ENCODE measurements at places on chromosomes 16 and 17.

GRCh38 chr17:41464682-41465081, 2.5 kb downstream of the KRT32 start:
- peak; percentile 85 for DNase-seq

DNA sequence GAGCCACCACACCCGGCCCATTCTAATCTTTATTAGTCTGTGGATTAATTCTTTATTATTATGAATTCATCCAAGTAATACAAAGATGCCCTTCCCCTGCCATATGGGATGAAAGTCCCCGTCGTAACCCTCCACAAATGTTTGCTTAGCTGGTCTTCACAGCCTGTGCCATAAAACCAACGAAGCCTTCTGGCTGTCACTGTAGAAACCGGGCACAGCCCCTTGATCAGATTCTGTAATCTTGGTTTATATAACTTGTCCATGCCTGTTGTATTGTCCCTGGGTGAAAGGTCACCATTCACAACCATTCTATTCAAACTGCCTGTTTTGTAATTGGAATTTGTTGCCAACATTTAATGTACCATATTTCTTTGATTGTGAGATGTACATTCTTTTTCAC, 66.5 kb downstream of the ATP2C2 start:
- no peak for DNase-seq

GRCh38 chr16:85048921-85049562, 21.4 kb downstream of the KIAA0513 start:
- no peak for DNase-seq

- no peak for DNase-seq
Measured at GRCh38 chr16:16001596-16002255, 52.3 kb downstream of the ABCC1 start.

GRCh38 chr16:73172973-73173709, 125.2 kb upstream of the ZFHX3 start:
- DNase-seq: no peak

GRCh38 chr17:59763861-59764260, 56.4 kb downstream of the VMP1 start:
- no peak for DNase-seq

DNA sequence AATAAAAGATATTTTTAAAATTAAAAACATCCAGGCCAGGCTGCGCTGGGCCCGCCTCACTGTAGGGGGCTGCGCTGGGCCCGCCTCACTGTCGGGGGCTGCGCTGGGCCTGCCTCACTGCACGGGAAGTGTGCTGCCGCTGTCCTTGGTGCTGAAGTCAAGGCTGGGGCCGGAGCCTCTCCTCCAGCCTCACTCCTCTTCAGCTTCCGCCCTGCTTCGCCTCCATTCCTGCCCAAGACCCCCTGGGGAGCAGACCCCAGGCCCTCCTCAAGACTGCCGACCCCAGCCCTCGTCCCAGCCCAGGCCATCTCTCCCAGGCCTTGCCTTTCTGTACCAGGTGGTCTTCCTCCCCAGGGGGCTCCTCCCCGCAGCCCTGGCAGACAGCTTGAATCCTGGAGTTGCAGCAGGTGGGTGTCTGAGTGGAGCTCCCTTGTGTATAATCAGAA, 26.2 kb downstream of the ENDOV start:
- no peak for DNase-seq

DNA sequence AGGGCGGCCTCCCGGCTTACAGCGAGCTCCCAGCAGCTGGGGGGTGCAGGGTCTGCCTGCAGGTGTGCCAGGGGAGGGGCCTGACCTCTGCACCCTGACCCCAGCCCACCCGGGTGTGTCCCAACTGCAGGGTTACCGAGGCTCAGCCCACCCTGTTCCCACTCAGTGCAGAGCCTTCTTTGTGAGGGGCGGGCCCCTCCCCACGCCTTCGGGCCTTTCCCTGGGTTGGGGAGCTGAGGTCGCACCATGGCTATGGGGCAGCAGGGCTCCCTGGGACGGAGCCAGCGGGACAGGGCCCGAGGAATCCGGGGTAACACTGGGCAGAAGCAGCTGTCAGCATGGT, 17.1 kb downstream of the CACNA1H start:
- no peak for DNase-seq

GRCh38 chr16:12688951-12689850, 114.5 kb downstream of the CPPED1 start:
- DNase-seq: no peak

- no peak for DNase-seq
Measured at GRCh38 chr17:45394913-45395568, 37.6 kb downstream of the ARHGAP27 start.

GRCh38 chr17:29063992-29064391, 21.1 kb downstream of the PIPOX start:
- no peak for DNase-seq

GRCh38 chr16:22726868-22727267, 87.1 kb upstream of the HS3ST2 start:
- DNase-seq: no peak

DNA sequence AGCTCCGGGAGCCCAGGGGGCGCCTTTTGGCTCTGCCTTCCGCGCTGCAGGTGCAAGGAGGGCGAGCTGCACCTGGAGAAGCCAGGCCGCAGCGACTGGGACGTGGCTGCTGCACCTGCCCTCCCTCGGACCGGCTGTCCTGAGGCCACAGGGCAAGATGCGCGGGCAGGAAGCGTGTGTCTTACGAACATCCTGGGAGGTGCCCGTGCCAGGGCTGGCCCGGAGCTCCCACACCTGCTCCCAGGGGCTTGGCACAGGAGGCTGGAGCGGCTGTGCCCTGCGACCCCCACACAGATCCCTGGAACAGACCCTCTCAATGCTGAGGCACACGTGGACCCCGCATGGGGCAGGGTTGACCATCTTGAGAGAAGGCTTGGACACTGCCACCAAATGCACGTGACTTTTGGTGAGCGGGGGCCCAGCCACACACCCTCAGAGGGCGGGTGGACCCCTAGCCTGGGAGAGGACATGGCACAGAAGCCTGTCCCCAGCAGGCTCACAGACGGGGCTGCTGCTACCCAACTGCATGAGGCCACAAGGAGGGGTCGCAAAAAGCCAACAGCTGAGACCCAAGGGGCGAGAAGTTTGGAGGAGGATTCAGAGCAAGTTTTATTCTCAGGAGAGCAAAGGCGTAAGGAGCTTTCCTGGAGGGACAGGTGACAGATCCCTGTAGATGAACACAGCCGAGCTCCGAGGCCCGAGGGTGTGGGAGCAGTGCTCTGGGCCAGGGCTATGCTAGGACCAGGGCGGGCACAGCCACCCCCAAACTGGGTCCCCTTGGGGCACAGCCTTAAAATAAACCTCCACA, 11.4 kb downstream of the NDUFAF8 start:
- no peak for DNase-seq

GRCh38 chr17:69710926-69711325, 296.4 kb downstream of the MAP2K6 start:
- DNase-seq: peak; percentile 40

DNA sequence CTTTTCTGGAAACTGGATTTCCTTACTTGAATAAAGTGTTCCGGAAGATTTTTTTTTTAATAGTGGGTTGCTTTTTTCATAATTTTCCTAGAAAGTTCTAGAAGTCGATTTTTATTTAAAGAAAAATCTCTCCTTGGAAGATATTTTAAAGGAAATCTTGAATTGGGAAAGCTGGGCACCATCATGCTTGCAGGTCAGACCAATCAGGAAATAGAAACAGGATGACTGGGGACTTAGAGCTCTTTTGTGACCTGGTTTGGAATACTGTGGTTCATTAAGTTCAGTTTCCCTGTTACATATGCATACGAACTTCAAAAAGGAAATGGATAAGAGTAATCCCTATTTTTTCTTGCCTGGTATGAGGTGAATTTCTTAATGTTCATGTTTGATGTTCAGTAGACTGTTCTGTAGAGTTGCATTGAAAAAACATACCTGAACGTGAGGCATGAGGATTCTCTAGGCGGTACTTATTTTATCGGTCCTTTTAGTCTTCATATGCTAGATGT, 1.2 kb downstream of the NFATC3 start:
- DNase-seq: no peak

- DNase-seq: no peak
Measured at GRCh38 chr17:51346218-51346982, 86.1 kb downstream of the UTP18 start.

DNA sequence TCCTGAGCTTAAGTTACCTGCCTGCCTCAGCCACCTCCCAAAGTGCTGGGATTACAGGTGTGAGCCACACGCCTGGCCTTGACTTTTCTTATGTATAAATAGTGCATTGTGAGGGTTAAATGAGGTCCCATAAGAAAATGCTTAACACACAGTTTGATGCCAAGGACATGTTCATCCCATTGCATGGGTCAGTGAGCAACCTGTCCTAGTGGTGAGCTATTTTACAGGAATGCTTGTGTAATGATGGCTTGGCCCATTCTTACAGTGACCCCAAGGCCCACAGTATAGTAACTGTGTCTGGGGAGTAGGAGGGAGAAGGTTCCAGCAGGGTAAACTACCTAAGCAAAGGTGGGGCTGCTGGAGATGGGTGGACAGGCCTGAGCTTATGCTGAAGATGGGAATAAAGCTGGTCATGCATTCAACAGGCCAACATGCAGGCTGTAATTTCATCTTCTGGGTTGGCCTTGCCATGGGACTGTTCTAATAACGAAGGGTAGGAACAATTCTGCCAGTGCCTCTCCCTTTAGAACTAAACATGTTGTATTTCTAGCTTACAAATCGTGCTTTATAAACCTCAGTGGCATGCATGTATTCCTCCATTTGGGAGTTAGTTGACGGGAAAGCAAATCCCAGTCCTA, 6.2 kb downstream of the ACSF2 start:
- no peak for DNase-seq

- DNase-seq: peak; percentile 91
Measured at GRCh38 chr16:23504453-23505179, 5.7 kb downstream of the GGA2 start.

- no peak for DNase-seq
Measured at GRCh38 chr17:73304971-73305812, 6.6 kb downstream of the CDC42EP4 start.

DNA sequence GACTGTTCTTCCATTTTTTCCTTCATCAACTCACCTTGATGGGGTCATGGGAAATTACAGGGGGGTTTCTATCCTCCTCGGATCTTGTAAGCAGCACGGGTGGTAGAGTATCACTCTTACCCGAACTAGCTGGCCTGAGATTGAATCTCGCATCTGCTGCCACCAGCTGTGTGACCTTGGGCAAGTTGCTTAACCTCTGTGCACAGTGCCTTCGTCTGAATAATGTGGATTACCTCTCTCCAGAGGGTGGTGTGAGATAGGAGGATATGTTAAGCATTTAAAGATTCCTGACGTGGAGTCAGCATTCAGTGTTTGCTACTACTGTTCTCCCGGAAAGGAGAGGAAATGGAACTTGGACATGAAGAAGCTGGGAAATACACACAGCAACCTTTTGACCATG, 24.4 kb downstream of the LASP1 start:
- no peak for DNase-seq

DNA sequence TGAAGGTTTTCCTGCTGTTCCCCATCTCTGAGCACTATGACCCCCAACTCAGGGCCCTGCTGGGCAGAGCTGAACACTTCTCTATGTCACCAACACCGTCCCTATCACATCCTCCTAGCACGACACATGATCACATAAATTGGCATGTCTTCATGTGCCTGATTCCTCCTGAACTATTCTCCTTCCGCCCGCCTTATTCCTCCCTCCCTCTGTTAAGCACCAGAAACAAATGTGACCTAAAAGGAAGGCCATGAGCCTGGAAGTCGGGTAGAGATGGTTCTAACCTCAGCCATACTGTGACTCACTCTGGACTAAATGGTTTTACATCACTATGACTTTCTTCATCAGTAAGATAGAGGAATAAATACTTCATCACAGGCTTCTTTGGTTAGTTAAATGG, 80.8 kb upstream of the DYNLRB2 start:
- DNase-seq: no peak

GRCh38 chr17:20114466-20114865, 105.3 kb downstream of the SPECC1 start:
- DNase-seq: no peak

- DNase-seq: no peak
Measured at GRCh38 chr17:5922476-5922875, 147.7 kb upstream of the WSCD1 start.

- no peak for DNase-seq
Measured at GRCh38 chr16:23024044-23024443, 125.2 kb downstream of the USP31 start.

GRCh38 chr17:69716556-69716955, 302.1 kb downstream of the MAP2K6 start:
- DNase-seq: peak; percentile 63

DNA sequence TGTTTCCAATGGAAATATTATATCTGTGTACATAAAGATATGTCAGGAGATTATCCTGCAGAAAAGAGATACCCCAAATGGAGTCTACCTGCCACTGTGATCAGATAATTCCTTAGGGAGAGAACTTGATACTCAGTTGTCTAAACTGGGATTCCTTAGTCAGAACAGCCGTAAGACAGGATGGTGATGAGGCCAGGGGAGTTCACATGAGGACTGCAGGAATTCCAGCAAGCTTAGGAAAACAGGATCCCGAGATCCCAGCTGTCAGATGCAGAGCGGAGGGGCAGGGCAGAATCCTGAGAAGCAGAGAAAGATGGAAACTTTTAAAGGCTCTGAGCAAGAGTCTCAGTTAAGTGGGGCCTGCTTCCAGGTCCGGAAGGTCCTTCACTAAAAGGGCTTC, 4.7 kb downstream of the KRABD2 start:
- DNase-seq: no peak

- DNase-seq: no peak
Measured at GRCh38 chr16:14043278-14043677, 27.8 kb upstream of the MRTFB start.

DNA sequence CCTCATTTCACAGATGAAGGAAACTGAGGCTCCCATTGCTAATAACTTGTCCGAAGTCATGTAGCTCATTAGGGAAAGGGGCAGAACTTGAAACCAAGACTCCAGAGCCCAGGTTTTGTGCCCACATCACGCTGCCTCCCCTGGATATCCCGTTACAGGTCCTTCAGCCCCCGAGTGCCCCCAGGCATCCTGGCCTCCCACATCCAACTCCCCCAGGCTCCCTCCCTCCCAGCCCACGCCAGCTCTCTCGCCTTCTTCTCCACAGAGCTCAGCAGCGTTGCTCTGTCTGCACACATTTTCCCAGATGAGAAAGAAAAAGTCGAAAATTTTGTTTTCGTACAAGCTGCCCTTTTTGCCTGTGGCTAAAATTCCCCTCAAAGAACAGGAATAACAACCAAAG, 14.3 kb upstream of the METTL22 start:
- no peak for DNase-seq

GRCh38 chr16:14304891-14305460, 233.9 kb downstream of the MRTFB start:
- no peak for DNase-seq

- no peak for DNase-seq
Measured at GRCh38 chr17:75012346-75013091, at the start of gene MRPL58. TSS of gene MRPL58 (plus strand) at chr17:75012670. CDS start at chr17:75012687, 17 bp downstream.

DNA sequence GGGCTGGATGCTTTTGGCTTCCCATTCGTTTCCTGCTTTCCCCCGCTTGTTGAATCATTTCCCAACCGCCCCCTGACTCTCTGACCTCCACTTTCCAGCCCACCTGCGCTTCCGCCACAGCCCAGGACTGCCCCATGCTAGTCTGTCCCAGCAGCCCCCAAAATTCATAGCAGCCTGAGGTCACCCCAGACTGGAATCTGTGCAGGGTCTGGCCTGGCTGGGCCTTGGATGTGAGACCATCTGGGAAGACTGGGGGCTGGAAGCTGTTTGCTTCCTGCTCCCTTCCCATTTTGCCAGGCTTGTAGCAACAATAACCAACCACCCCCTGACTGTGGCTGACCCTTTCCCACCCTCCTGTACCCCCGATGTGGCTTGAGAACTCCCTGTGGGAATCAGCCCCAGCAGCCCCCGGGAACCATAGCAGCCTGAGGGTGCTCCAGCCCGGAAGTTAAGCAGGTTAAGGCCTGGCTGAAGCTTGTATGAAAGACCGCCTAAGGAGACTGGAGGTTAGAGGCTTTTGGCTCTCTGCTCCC, 2290.8 kb downstream of the TP53TG3F start:
- no peak for DNase-seq
